EH (cell line): ENCODE measurements at places on chromosomes 1 and 21.

DNA sequence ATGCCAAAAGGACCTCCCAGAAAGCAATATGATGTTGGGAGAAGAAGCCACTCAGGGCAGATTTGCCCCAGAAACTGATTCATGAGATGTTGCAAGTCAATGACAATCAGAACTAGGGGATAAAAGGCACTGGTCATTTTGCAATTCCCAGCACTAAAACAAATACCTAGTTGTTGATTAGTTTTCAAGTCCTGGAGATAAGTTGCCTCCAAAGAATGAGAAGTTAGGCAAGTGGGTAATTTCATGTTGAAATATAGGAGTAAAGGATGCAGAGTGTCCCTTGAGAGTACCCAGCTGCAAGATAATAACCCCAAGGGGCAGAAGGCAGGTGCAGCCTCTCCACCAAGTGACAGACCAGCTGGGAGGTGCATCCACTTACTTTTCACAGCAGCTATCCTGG, 363.6 kb downstream of the PBX1 start:
- DNase-seq, result no peak

DNA sequence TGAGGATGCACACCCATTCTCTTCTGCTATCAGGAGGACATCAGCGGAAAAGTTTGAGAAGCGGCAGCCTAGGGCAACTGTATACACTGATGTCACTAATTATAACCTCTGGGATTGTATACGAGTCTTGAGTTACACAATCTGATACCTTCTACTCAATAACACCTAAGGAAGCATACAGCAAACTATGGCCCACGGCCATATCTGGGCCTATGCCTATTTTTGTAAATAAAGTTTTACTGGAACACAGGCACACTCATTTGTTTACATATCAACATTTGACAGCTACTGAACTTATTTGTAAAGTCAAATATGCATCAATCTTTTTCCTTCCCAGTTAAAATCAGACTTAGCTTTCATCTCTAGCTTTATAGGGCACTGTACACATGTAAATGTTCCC, 187.2 kb downstream of the ZSCAN20 start:
- no peak for DNase-seq

DNA sequence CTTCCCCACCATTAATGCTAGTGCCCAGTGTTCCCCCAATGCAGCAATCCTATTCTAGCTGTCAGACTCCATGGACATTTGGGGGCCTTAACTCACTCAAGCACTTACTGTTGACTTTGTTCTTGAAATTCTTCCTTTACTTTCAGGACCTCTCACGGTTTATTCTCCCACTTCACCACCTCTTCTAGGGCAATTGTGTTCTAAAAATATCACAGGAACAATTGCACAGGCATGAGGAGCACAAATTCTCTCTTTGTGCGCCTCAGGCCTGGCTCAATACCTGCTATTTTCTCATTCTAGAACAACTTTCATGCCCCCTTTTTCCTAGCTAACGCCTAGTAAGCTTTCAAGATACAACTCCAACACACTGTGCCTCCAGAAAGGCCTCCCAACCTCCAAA, 7.3 kb downstream of the MAB21L3 start:
- no peak for DNase-seq

- no peak for DNase-seq
Observed at GRCh38 chr21:22476726-22477646, 1478.8 kb downstream of the NCAM2 start.

DNA sequence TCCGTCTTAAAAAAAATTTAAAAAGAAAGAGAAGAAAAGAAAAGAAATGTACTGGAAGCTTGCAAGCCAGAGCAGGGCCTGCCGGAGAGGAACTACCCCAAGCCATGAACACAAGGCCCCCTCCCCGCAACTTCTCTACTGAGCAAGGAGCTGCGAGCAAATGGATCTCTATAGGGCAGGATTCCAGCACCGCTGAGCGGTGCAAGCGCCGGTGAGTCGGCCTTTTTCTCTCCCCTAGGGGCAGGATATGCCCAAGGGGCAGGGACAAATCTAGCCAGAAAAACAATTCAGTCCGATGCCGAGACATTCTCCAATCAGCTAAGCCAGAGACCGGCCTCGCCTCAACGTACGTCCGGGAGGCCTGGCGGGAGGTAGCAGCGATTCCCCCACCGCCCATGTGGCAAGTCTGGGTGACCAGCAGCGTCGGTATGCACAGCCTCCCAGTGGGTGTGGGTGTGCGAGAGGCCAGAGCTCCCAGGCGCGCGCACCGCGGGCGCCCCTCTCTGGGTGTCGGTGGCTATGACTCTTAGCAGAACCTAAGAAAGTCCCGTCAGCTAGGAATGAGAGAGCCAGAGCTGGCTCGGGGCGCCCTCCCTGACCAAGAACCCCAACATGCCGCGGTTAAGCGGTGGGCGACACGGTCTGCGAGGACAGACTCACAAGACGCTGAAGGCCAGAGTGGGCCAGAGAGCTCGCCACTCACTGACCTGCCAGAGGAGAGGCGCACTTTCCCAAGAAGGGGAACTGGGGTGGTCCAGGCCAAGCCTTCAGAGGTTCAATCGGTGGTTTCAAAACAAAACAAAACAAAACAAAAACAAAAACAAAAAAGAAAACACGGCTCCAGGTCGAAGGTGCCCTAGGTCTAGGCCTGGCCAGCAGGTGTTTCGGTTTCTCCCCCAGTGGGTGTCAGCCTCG, 1.9 kb downstream of the CSMD2 start:
- peak; percentile 97 for DNase-seq

GRCh38 chr1:225580238-225581099, 72.5 kb downstream of the ENAH start:
- no peak for DNase-seq

GRCh38 chr1:117629625-117630422, 24.0 kb downstream of the TENT5C start:
- no peak for DNase-seq
